Foreskin keratinocyte (primary cell): ENCODE measurements at places on chromosomes 6 and 20.

DNA sequence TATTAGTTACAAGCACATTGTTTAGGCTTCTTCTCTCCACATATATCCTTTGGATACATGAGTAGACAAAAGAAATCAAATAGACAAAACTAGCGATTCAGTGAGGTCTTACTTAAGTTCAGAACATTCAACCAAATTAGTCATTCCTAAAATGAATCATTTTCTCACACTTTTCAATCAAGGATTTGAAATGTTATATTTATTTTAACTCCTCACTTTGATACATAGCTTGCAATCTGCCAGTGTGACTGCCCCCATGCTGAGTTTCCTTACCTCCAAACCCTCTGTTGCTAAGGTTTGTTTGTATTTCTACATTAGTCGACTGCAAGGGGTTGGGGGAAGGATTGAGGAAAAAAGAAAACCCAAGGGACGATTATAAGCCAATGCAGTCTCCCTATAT lies 3.5 kb upstream of the MOXD1 start:
- DNase-seq = no peak

DNA sequence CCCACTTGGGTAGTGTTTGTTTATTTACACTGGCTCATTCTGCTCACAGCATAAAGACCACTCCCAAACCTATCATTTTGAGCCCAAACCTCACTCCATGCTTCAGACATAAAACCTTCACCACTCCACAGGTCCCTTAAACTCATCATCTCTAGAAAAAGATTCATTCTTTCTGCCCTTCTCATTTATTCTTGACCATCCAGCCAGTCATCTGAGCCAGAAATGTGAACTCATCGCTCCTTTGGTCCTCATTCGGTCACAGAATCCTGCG lies 12.4 kb downstream of the TPMT start:
- no peak for DNase-seq

- no peak for DNase-seq
Measured at GRCh38 chr6:110876806-110877564, 2.4 kb downstream of the AMD1 start.

DNA sequence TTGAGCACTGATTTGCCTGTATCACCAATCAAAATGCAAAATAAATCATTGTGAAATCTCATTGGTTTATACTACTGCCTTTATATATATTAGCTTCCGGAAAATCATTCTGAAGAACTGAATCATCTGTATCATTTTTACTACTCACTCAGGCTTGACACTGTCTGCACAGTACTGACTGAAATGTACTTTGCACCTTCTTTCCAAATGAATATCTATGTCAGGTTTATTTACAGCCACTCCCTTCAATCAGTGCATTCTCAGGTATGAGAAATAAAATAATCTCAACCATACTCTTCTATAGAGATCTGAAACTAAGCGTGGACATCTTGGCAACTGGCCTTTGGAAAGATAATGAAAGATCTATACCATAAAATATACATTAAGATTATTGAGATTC lies 2.7 kb downstream of the KHDRBS2 start:
- no peak for DNase-seq

- DNase-seq = no peak
Measured at GRCh38 chr20:1083431-1084080, 34.8 kb upstream of the PSMF1 start.

GRCh38 chr6:57104336-57104735 lies 14.3 kb downstream of the ZNF451 start:
- no peak for DNase-seq

GRCh38 chr6:42075159-42075838 lies 25.0 kb downstream of the TAF8 start:
- peak; percentile 60 for DNase-seq

- no peak for DNase-seq
Measured at GRCh38 chr20:2005359-2005758, 11.5 kb upstream of the PDYN start.

- DNase-seq = no peak
Measured at GRCh38 chr20:61839912-61840778, 225.5 kb downstream of the TAF4 start.

- DNase-seq = no peak
Measured at GRCh38 chr6:548517-548916, 108.4 kb downstream of the HUS1B start.

GRCh38 chr6:166472636-166473035 lies 89.9 kb upstream of the MPC1 start:
- DNase-seq = no peak
